ENCODE measurements at places on chromosomes 5 and 9. TPM values are rescaled to one million over a fixed set of nuclear protein-coding genes. Genes with fewer than 3 reads are reported as not detected.

Gene MYORG
- total RNA-seq = 0.93 TPM

Gene DBH
- not detected for total RNA-seq

Gene ZFP37
- 0.89 TPM for total RNA-seq

Gene INSL6
- total RNA-seq = not detected

Gene ADAMTS16
- not detected for total RNA-seq

Gene NFIB
- total RNA-seq = 0.20 TPM

- no peaks in the 10 kb centered on the region for H3K27me3 ChIP-seq
- H3K4me3 ChIP-seq = no peak overlapping the region
- no peaks in the 10 kb centered on the region for H3K4me1 ChIP-seq
- no peaks in the 10 kb centered on the region for H3K36me3 ChIP-seq
These were observed 217.5 kb upstream of the RIOK2 start for GRCh38 chr5:97400537-97400936.

DNA sequence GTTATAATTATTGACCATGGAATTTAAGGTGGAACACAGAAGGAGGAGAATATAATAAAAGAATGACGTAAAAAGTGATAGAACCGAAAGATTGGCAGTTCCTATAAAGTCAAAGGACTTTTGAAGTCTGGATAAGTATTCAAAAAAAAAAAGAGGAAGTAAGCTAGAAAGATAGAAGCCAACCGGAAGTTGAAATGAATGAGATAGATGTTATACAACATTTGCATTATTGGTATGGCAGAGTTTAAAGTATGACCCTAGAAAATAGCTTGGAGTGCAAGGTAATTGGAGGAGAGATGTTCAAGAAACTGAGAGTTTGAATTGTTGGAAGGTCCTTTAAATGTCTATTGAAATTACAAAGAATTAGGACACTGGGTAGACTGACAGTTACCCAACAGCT lies 293.6 kb downstream of the FER start:
- no peaks in the 10 kb centered on the region for H3K4me1 ChIP-seq
- H3K4me3 ChIP-seq = no peak overlapping the region

- no peaks in the 10 kb centered on the region for H3K4me1 ChIP-seq
- no peak for DNase-seq
- no peak overlapping the region for H3K4me3 ChIP-seq
- no peak overlapping the region for H3K27ac ChIP-seq
- H3K27me3 ChIP-seq = no peaks in the 10 kb centered on the region
- H3K36me3 ChIP-seq = no peaks in the 10 kb centered on the region
These were observed 100.0 kb upstream of the PLCXD3 start for GRCh38 chr5:41610386-41610785.

DNA sequence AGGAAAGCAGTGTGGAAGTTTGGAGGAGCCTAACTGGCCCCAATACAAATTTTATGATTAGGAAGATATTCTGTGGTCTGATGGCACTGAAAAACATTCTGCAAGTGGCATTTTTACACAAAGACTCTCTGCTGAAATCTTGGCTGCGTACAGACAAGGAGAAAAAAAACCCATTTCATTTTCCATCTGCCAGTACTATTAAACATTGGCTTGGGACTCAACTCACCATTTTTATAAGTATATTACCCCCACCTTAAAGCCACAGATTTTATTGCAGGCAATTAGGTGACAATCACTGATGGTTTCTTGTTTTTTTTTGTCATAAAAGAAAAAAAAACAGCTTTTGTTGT lies 206.9 kb downstream of the PTTG1 start:
- DNase-seq = no peak
- no peaks in the 10 kb centered on the region for H3K4me1 ChIP-seq
- H3K36me3 ChIP-seq = no peaks in the 10 kb centered on the region
- no peak overlapping the region for H3K4me3 ChIP-seq
- H3K27me3 ChIP-seq = no peaks in the 10 kb centered on the region
- H3K27ac ChIP-seq = no peak overlapping the region

- no peaks in the 10 kb centered on the region for H3K36me3 ChIP-seq
- H3K4me3 ChIP-seq = no peak overlapping the region
- H3K27ac ChIP-seq = no peak overlapping the region
- no peaks in the 10 kb centered on the region for H3K27me3 ChIP-seq
- H3K4me1 ChIP-seq = no peaks in the 10 kb centered on the region
These were observed 285.6 kb downstream of the RASEF start for GRCh38 chr9:82777366-82777765.

DNA sequence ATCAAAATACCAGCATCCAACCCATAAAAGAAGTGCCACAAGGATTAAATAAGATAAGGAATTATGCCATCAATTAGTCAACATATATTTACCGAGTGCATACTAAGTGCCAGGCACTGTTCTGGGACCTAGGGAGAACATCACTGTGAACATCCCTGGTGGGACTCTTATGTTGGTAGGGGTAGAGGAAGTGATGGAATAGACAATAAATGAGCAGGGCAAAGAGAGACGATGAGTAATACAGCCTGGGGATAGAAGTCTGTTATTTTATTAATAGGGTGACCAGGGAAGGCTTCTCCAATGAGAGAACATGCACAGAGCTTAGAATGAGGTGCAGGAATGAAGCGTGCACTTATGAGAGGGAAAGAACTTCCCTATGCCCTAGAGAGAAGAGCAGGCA lies 47.4 kb upstream of the VLDLR start:
- no peaks in the 10 kb centered on the region for H3K27me3 ChIP-seq
- H3K27ac ChIP-seq = no peak overlapping the region
- no peak for DNase-seq
- H3K36me3 ChIP-seq = no peaks in the 10 kb centered on the region
- no peak overlapping the region for H3K4me3 ChIP-seq
- H3K4me1 ChIP-seq = no peaks in the 10 kb centered on the region

- H3K4me1 ChIP-seq = no peaks in the 10 kb centered on the region
- peaks cover 3% of the 10 kb centered on the region for H3K27me3 ChIP-seq
- H3K27ac ChIP-seq = no peak overlapping the region
- H3K36me3 ChIP-seq = no peaks in the 10 kb centered on the region
These were observed 29.8 kb upstream of the ALDOB start for GRCh38 chr9:101465326-101465915.

- H3K36me3 ChIP-seq = no peaks in the 10 kb centered on the region
- H3K4me3 ChIP-seq = no peak overlapping the region
- no peak overlapping the region for H3K27ac ChIP-seq
- no peaks in the 10 kb centered on the region for H3K4me1 ChIP-seq
- DNase-seq = no peak
These were observed 431.1 kb downstream of the DTWD2 start for GRCh38 chr5:118557251-118557661.

DNA sequence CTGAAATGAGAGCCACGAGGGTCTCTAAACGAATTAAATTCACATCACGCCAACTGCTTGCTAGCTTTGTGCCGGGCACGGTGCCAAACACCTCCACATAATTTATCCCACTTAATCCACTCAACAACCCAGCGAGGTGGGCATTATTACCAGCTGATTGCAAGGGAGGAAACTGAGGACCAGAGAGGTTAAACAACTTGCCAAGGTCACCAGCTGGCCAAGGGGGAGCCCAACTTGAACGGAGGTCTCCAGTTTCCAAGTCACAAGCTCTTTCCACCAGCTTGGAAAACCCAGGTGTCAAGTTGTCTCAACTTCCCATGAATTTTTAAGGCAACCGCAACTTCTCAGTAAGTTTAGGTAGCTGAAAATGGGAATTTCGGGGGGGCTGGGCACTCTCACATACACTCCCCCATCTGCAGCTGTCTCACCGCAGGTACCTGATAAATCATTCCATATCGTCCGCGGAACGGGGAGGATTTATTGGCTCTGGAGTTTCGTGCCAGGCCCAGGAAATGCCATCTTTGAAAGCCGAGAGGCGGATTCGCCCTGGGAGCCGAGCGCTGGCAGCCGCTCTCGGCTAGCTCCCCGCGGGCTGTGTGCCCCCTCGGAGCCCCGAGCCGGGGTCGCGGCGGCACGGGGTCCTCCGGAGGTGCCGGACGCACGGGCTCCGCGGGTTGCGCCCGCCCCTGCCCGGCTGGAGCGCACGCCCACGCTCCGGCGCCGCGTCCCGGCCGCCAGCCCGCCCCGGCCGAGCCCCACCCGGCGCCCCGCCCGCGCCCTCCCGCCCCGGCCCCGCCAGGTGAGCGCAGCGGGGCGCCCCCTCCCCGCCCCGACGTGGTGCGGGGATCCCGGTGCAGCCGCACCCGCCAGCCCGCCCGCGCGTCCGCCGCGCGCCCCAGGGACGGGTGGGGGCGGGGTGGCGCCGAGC lies 617 bp downstream of the PTPN3 start:
- no peak overlapping the region for H3K27ac ChIP-seq
- peaks cover 20% of the 10 kb centered on the region for H3K27me3 ChIP-seq
- H3K4me1 ChIP-seq = no peaks in the 10 kb centered on the region
- no peak for DNase-seq

Data from natural killer cell (primary cell).